ENCODE measurements at places on chromosomes 7 and 10. TPM values are rescaled to one million over a fixed set of nuclear protein-coding genes. Genes with fewer than 3 reads are reported as not detected.

Gene PLXNA4
- 14.0 TPM for total RNA-seq

Gene TMEM270
- total RNA-seq: not detected

Gene VAX1
- total RNA-seq: not detected

Gene MACC1
- 6.9 TPM for total RNA-seq

Gene AGMO
- 0.98 TPM for total RNA-seq

Gene CPA5
- not detected for total RNA-seq

Gene BAIAP2L1
- total RNA-seq: 17.2 TPM

Gene EIF5AL1
- not detected for total RNA-seq

Gene TRIM50
- not detected for total RNA-seq

Gene CPN1
- not detected for total RNA-seq

Gene NAT16
- not detected for total RNA-seq

Gene MSMB
- not detected for total RNA-seq

Gene BMPER
- 5.2 TPM for total RNA-seq

Gene CALY
- 4.7 TPM for total RNA-seq

Gene SCART1
- total RNA-seq: 1.5 TPM

Gene VSTM4
- 14.0 TPM for total RNA-seq

Gene TLL2
- 0.25 TPM for total RNA-seq

Gene CREB3L2
- total RNA-seq: 28.7 TPM

Gene FAM13C
- 12.8 TPM for total RNA-seq

Gene AKR1C8
- total RNA-seq: not detected

Gene SLC13A1
- not detected for total RNA-seq

Gene ECD
- total RNA-seq: 26.5 TPM

Gene TCAF2
- 9.1 TPM for total RNA-seq

Gene HOXA7
- total RNA-seq: 23.8 TPM

Gene PLCE1
- total RNA-seq: 13.0 TPM

Gene SPDYE8
- not detected for total RNA-seq

Gene RAB18
- 34.9 TPM for total RNA-seq

Gene SLC12A9
- total RNA-seq: 15.7 TPM

Gene MMD2
- not detected for total RNA-seq

Gene MOGAT3
- total RNA-seq: not detected

Gene IDI2
- not detected for total RNA-seq

Gene GPR141
- total RNA-seq: not detected

Gene SORCS3
- 0.25 TPM for total RNA-seq

Gene NEUROG3
- total RNA-seq: not detected

Gene KNDC1
- 3.4 TPM for total RNA-seq

Gene ZNF488
- total RNA-seq: not detected

Gene VDAC2
- 127 TPM for total RNA-seq

Gene PLXDC2
- 51.3 TPM for total RNA-seq

Gene DBF4
- total RNA-seq: 8.3 TPM

Gene HTRA1
- 116 TPM for total RNA-seq

Gene AKR1C1
- total RNA-seq: 73.7 TPM

Gene CDK1
- total RNA-seq: 10.8 TPM

Gene CFTR
- not detected for total RNA-seq

Gene H2BK1
- not detected for total RNA-seq

Gene UBE2D4
- total RNA-seq: 25.5 TPM

Gene STAMBPL1
- total RNA-seq: 15.7 TPM

Gene VIPR2
- total RNA-seq: 11.3 TPM

Gene CTBP2
- 74.4 TPM for total RNA-seq

Gene SPDYE9
- total RNA-seq: not detected

Gene PRKAR2B
- total RNA-seq: 16.5 TPM

Data from vagina (tissue), 2 donors.